Activated naive CD8-positive, alpha-beta T cell treated with anti-CD3 and anti-CD28 coated beads, Interleukin-2, amount 10 ng/mL, durations not matched to agents 7 days and 5 days (primary cell): ENCODE measurements at places on chromosomes 16 and 17. TPM values are rescaled to one million over a fixed set of nuclear protein-coding genes. Genes with fewer than 3 reads are reported as not detected.

DNA sequence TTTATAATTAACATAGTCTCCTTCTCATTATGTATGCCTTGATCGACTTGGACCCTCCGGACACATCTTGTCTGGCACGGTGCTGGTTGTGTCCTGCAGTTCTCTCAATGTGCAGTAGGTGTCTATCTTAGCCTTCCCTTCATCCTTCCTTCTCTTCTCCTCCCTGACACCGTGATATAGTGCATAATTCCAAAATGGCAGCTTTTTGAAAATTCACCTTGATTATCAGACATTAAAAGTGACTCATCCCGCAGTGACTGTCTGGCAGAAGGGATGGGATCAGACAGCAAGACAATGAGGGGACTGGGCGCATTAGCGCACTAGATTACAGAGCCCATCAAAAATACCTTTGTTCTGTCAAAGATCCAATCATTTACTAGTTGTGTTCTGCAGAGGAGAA lies 70.0 kb upstream of the PMFBP1 start:
- H3K36me3 ChIP-seq: peaks cover 6% of the 10 kb centered on the region
- H3K4me1 ChIP-seq: peaks cover 25% of the 10 kb centered on the region
- peaks cover 3% of the 10 kb centered on the region for H3K27me3 ChIP-seq
- H3K27ac ChIP-seq: no peak overlapping the region

The UMOD gene
- not detected for total RNA-seq

DNA sequence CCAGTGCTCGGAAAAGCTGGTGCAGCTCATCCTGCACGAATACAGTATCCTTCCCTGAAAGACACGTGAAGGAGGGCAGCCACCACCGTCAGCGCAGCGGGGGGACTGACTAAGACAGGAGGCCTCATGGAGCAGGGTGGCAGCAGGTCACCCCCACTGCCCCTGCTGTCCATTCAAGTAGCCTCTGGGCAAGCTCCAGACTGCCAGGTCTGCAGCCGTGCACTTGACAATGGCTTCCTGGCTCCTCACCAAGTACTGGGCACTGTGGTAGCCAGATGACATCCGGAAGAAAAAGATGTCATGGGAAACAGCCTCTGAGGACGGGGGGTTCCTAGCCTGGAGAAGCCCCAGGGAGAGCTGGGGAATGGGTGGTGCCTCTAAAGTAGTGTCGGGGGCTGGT lies 7.9 kb upstream of the MYO15A start:
- H3K4me3 ChIP-seq: no peak overlapping the region
- no peaks in the 10 kb centered on the region for H3K27me3 ChIP-seq
- H3K27ac ChIP-seq: no peak overlapping the region
- peaks cover 3% of the 10 kb centered on the region for H3K36me3 ChIP-seq
- no peak for DNase-seq

The SLC5A2 gene
- 0.53 TPM for total RNA-seq

DNA sequence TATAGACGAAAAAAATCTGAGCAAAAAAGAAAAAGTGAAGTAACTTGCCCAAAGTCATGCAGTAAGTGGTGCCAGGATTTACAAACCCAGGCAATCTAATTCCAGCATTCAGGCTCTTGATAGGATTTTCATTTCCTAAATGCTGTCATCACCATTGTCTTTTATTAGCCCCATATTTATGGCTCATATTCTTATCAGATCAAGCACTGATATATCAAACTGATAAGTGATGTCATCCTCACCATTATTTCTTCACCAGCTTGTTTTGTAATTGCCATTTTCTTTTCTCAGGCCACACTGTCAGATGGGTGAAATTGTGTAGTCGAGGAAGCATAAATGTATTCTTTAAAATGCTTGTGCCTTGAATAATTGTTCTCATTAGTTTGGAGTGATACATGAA lies 1.3 kb downstream of the RAD51C start:
- H3K27me3 ChIP-seq: peaks cover 2% of the 10 kb centered on the region
- H3K27ac ChIP-seq: peak overlapping the region; percentile 96
- H3K36me3 ChIP-seq: peaks cover 15% of the 10 kb centered on the region
- DNase-seq: no peak
- H3K4me1 ChIP-seq: peaks cover 24% of the 10 kb centered on the region
- H3K4me3 ChIP-seq: peak overlapping the region; percentile 95

- no peak overlapping the region for H3K4me3 ChIP-seq
- DNase-seq: no peak
- no peaks in the 10 kb centered on the region for H3K4me1 ChIP-seq
- no peak overlapping the region for H3K27ac ChIP-seq
- H3K36me3 ChIP-seq: no peaks in the 10 kb centered on the region
Observed at GRCh38 chr16:83059237-83059636, 432.5 kb downstream of the CDH13 start.

The SMIM5 gene
- total RNA-seq: 0.26 TPM

The ATXN2L gene
- 304 TPM for total RNA-seq

The SAMD14 gene
- total RNA-seq: 0.19 TPM

DNA sequence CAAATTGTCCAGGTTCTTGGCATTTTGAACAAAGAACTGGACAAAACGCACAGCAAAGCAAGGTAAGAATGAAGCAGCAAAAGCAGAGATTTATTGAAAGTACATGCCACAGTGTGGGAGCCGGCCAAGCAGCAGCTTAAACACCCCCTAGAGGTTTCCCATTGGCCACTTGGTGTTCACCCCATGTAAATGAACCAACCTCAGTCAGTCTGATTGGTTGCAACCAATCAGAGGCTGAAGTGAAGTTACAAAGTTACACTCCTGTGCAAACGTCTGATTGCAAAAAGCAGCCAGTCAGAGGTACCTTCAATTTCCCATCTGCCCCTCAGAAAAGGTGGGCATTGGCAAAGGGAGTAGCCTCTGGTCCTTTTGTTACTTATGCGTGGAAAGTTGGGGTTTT lies 8.8 kb upstream of the ZNF263 start:
- DNase-seq: peak; percentile 7
- peaks cover 26% of the 10 kb centered on the region for H3K27me3 ChIP-seq
- no peak overlapping the region for H3K4me3 ChIP-seq
- H3K4me1 ChIP-seq: no peaks in the 10 kb centered on the region

GRCh38 chr17:6660805-6661463 lies 9.4 kb downstream of the C17orf100 start:
- DNase-seq: no peak
- peaks cover 14% of the 10 kb centered on the region for H3K27me3 ChIP-seq
- peak overlapping the region; percentile 53 for H3K27ac ChIP-seq
